Stimulated activated CD4-positive, alpha-beta T cell treated with anti-CD3 and anti-CD28 coated beads, Interleukin-1b, Interleukin-23, amount 100 ng/mL, for 24 hours (primary cell): ENCODE measurements at places on chromosomes 1 and 21.

GRCh38 chr1:32774950-32775634 is 42.1 kb downstream of the YARS1 start:
- no peak for DNase-seq

DNA sequence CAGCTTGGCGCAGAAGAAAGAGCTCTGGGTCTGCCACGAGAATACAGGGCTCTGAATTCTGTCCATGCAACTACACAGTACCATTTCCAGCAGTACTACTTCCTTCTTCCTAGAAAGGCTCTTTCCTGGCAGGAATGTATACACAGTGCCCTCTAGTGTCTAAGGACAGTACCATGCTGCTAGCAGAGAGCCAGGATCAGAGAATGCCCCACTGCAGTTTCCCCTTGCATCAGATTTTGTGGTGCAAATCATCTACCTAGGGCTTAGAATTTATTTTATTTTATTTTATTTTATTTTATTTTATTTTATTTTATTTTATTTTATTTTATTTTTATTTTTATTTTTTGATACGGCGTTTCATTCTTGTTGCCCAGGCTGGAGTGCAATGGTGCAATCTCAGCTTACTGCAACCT is 50.8 kb downstream of the PAX7 start:
- DNase-seq, result no peak

DNA sequence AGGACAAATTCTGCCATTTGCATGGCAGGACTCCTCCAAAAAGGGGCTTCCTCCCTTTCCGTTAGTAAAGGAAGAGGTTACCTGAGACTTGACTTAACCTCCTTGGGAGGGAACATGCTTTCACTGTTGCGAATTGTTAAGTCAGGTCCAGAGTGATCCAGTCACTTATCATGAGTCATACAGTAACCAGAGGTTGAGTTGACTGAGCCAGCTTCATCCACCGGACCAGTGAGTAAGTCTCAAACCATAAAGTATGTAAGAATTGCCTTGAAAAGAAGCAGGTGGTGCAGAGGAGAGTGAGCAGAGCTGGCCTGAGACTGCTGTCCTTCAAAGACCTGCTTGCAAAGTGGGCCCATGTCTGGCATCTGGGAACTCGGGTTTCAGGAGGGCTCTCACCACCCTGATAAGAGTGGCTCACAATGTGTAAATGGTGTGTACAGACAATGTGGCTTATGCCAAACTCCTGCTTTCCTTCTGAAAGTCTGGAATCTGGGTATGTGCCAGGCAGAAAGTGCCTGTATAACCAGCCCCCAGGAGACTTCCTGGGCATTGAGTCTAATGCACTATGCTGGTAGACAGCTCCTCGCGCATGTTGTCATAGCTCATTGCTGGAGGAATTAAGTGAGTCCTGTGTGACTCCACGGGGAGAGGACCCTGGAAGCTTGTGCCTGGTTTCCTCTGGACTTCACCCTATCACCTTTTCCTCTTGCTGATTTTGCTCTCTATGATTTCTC is 84.3 kb upstream of the KLHDC7A start:
- no peak for DNase-seq

- DNase-seq, result no peak
Observed at GRCh38 chr1:64550510-64550909, 80.6 kb downstream of the CACHD1 start.

GRCh38 chr1:214316593-214316992 is 35.6 kb downstream of the SMYD2 start:
- no peak for DNase-seq

GRCh38 chr1:207698822-207699483 is 52.9 kb upstream of the CD46 start:
- no peak for DNase-seq

DNA sequence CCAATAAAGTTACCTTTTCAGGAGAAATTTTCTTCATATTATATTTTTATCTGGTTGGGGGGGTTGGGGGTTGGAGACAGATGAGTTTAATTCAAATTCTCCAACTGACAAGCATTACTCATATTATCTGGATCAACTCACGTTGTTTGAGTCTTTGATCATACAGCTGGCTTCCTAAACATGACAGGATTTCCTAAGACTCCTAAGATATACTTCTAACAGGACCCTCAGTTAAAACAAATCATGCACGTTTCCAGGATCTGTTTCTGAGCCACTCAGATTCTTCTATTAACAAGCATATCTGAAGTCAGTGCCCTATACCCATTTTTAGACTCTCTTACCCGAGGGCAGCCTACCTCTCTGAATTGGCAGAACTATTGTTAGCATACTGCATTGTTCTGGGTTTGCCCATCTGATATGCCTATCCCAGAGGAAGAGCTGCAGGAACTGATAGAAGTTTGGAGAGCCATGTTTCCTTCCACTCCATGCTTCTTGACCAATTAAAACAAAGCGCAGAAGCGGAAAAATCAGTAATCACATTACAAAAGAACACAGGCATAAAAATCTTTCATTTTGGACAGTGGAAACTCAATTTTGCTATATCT is 653.9 kb downstream of the LTN1 start:
- no peak for DNase-seq

DNA sequence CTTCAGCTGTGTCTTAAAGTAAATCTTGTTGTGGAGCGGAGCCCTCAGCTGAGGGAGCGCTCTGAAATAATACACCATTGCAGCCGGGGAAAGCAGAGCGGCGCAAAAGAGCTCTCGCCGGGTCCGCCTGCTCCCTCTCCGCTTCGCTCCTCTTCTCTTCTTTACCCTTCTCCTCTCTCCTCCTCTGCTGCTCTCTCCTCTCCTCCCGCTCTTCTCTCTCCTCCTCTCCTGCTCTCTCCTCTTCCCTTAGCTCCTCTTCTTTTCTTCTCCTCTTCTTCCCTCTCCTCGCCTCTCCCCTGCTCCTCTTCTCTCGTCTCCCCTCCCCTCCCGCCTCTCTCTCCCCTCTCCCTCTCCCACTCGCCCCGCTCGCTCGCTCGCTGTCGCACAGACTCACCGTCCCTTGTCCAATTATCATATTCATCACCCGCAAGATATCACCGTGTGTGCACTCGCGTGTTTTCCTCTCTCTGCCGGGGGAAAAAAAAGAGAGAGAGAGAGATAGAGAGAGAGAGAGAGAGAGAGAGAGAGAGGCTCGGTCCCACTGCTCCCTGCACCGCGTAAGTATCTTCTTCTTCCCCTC is at the start of gene PROX1:
PROX1 (plus strand) TSS at position 47 of the 580 bp plus-strand sequence. CDS start 8,563 bp downstream, outside the sequence.
- DNase-seq, result no peak

DNA sequence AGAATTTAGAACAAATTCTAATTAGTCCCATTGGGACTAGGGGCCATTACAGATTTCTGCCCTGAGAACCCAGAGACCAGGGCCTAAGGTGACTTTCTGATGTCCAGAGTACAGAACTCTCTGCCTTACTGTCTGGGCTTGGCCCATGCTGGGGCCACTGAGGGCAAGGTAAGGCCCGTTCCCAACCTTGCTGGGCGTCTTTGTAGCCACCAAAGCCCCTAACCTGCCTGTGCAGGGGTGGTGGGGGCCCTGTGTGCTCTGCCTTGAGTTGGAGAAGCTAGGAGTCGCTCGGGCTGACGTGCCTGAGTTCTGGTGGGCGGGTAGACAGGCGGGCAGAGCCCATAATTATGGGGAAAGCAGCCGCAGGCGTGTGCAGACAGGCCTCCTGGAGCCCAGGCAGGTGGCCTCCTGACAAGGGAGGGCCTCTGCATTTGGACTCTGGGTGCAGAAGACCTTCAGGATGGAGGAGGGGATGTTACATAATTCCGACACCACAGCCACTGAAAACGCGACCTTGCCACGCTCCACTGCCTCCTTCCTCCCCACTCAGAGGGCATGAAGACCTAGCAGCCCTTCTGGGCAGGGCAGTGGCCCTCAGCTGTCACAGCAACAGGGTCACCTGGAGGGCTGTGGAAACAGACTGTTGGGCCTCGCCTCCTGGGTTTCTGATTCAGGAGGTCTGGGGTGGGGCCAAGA is 239.9 kb upstream of the TMEM51 start:
- DNase-seq, result no peak

DNA sequence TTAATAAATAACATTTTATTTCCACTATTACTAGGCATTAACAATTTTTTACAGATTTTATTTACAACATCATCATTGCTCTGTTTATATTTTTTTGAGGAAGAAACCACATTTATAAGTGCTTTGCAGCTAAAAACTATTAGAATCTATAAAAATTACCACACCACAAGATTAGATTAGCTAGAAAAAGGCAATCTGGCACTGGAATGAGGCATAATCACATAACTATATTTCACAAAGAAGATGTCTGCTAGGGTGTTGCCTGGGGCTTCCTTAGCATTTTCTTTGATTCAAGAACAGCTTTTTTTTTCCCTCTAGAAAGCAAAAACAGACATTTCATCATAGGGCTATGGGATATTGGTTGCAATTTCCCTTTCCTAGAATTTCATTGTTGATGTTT is 2169.2 kb downstream of the MRPL39 start:
- no peak for DNase-seq

GRCh38 chr1:209341146-209341545 is 242.4 kb upstream of the CAMK1G start:
- no peak for DNase-seq

DNA sequence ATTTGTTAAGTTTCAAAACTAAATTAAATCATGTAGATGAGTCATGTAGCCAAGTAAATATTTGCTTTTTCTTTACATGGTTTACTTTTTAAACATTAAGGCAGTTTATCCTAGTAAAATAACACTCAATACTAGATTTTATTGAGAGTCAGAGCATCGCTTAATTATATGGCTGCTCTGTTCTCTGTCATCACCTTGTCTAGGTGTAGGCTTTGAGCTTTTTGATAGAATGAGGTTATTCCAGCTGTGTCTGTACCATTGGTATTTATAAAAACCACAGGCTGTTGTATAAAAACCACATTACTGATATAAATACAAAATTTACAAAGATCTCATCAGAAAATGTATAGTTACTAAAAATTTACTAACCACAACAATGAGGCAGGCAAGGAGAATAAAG is 42.5 kb upstream of the GPR52 start:
- DNase-seq, result no peak

- no peak for DNase-seq
Observed at GRCh38 chr1:155504207-155504606, 58.4 kb downstream of the ASH1L start.

DNA sequence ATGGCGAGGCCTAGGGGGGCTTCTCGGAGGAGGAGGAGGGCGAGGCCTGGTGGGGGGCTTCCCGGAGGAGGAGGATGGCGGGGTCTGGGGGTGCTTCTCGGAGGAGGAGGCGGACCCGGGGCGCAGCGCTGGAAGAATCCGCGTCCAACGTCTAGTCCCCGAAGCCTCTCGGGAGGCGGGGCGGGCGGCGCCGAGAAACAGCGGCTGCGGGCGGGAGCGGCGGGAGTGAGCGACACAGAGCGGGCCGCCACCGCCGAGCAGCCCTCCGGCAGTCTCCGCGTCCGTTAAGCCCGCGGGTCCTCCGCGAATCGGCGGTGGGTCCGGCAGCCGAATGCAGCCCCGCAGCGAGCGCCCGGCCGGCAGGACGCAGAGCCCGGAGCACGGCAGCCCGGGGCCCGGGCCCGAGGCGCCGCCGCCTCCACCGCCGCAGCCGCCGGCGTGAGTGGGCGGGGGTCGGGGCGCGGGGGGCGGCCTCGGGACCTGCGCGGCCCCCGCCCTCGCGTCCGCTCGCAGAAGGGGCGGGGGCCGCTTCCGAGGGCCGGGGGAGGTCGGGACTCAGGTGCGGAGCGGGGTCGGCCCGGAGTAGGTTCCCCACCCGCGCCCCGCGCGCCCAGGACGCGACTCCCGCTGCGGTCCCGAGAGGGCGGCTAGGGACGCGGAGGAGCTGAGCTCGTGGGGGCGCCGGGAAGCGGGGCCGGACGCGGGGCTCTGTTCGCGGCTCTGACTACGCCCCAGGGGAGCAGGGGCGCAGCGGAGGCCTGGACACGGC is at the start of gene KLHL17:
KLHL17 (plus strand) TSS at position 222 of the 769 bp plus-strand sequence; CDS start at position 332, 110 bp downstream.
- DNase-seq, result peak; percentile 71

- no peak for DNase-seq
Observed at GRCh38 chr1:234707641-234708040, 97.7 kb upstream of the IRF2BP2 start.

DNA sequence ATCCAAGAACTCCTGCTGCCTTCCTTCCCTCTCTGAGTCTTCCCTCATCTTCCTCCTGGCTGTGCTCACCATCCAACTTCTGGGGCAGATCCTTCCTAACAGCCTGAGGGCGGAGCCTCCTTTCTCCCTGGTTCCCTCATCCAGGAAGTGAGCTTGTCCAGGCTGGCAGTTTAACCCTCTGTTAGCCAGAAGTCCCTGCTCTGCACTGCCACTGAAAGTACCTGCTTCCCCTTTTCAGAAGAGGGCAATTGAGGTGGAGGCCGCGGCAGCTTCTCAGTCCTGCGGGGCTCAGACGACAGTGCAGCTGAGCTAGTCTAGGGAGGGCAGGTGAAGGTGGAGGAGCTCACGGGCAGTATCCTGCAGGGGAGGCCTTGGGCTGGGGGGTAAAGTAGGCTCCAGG is 149.1 kb downstream of the FCRL5 start:
- DNase-seq, result no peak

DNA sequence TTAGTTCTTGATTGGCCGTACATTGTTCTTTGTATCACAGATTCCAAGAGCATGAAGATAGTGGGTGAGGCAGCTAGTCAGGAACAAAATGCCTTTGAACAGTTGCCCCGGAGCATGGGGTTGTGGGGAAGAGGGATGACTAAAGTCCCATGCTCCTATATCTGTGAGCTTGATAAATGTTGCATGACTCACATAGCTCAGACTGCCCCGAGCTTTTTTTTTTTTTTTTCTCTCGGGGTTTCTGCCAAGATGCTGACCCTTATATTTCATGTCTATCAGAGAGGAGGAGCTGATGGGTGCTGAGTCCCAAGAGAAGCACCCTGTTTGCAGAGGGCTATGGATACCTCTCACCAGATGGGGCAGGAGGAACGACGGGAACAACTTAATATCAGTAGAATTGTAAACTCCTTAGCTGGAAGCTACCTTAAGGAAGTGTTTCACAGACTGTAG is 40.6 kb downstream of the SRRM1 start:
- DNase-seq, result no peak

- DNase-seq, result no peak
Observed at GRCh38 chr1:29687166-29687565, 450.8 kb downstream of the PTPRU start.

DNA sequence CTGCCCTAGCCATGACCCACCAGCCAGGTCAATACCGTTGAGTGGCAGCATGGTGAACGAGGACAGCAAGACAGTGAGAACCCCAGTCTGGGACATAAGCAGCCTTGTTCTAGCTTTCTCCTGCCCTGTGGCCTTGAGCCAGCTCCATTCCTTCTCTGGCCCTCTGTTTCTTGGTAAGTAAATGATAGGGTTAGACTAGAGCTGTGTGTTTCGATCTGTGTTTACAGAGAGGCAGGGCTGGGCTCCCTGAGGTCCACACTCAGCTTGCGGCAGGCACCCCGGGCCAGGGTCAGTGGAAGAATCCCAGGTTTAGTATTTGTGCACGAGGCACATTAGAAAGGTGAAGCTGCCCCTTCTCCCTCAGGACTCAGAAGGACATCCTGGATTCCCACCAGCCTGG is 27.3 kb downstream of the FOXO6 start:
- DNase-seq, result no peak

- DNase-seq, result no peak
Observed at GRCh38 chr1:116179419-116179818, 68.2 kb downstream of the MAB21L3 start.

DNA sequence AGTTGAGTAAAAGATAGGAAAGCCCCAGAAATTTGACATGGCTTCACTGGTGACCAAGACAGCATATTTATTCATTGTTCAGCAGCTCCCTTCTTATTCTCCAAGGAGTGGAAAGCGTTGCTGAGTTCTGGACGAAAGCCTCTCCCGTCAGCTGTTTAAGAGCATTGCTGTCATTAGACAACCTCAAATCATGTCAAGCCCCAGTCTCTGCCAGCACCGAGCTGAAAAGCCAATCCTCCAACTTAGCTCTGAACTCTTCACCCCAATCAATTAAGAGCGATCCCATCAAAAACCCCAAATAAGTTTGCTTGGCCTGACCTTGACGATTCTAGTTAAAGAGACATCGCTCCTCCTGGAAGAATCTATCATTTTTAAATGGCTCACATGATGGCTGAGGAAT is 110.8 kb downstream of the PLPP3 start:
- no peak for DNase-seq
